ENCODE measurements at places on chromosomes 11 and 22. TPM values are rescaled to one million over a fixed set of nuclear protein-coding genes. Genes with fewer than 3 reads are reported as not detected.

DNA sequence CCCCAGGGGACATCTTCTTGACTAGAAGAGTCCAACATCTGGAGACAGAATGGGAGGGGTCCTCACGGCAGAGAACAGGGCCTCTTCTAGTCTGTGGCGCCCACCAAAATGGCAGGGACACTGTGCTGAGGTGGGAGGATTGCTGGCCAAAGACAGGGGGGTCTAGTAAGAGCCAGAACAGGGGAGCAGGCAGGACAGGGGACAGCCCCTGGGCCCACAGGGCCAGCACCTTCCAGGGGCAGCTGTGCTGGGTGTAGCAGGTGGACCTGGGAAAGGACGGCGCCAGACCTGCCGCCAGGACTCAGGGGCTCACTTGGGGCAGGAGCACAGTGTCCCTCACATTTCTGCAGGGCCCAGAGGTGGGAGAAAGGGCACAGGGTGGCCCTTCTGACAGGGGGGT lies 858 bp upstream of the APOBEC3A start:
- DNase-seq, result no peak
- no peaks in the 10 kb centered on the region for H3K27me3 ChIP-seq
- H3K4me3 ChIP-seq, result no peak overlapping the region
- H3K27ac ChIP-seq, result no peak overlapping the region
- no peaks in the 10 kb centered on the region for H3K4me1 ChIP-seq

GRCh38 chr22:48456449-48456848 lies 1371.2 kb downstream of the BRD1 start:
- no peaks in the 10 kb centered on the region for H3K27me3 ChIP-seq
- H3K4me1 ChIP-seq, result no peaks in the 10 kb centered on the region
- no peak overlapping the region for H3K4me3 ChIP-seq

GRCh38 chr11:19110295-19110694 lies 6.7 kb upstream of the ZDHHC13 start:
- H3K4me3 ChIP-seq, result no peak overlapping the region
- peak; percentile 62 for DNase-seq
- H3K27me3 ChIP-seq, result no peaks in the 10 kb centered on the region
- no peaks in the 10 kb centered on the region for H3K36me3 ChIP-seq
- no peaks in the 10 kb centered on the region for H3K4me1 ChIP-seq

DNA sequence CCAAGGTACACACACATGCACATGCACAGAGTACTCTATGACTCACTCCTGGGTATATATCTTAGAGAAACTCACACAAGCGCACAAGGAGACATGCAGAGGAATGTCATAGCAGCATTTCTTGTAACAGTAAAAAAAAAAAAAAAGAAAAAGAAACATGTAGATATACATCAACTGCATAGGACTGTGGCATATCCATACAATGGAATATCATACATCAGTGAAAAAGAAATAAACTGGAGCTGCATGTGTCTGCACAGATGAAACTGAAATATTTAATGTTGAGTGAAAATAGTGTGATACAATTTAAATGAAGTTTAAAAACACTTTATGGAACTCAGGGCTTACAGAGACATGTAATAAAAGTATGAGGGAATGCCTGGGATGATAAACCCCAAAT lies 46.4 kb downstream of the SYT13 start:
- H3K4me1 ChIP-seq, result peaks cover 7% of the 10 kb centered on the region
- DNase-seq, result no peak
- peaks cover 9% of the 10 kb centered on the region for H3K36me3 ChIP-seq
- H3K27me3 ChIP-seq, result no peaks in the 10 kb centered on the region

CADM1 gene
- total RNA-seq, result 180 TPM

ACTN3 gene
- 0.33 TPM for total RNA-seq
